T follicular helper cell (primary cell): ENCODE measurements at places on chromosomes 3 and 15.

DNA sequence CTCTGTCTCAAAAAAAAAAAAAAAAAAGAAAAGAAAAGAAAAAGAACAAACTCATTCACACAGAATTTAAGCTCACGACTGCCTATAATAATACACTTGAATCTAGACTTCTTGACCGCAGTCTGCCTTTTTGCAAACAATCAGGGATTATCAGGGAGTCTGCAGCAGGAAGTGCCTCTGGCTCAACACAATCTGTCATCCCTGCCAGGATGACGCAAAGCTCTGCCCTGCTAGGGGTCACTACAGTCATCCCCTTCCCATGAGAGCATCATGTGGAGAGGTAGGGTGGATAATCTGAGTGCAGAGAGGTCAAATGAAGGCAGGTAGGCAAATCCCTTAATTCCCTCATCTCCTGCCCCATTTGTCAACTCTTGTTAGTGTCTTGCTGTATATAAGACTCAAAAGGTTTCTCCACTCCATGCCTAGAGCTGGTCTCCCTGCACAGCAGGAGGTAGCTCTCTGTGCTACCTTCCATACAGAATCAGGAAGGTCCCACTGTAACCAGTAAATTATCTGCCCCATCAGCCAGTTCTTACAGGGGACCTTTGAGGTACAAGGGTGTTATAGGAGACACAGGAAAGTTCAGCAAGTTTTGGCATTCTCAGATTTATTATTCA, 4.2 kb downstream of the UBAP1L start:
- DNase-seq, result no peak

DNA sequence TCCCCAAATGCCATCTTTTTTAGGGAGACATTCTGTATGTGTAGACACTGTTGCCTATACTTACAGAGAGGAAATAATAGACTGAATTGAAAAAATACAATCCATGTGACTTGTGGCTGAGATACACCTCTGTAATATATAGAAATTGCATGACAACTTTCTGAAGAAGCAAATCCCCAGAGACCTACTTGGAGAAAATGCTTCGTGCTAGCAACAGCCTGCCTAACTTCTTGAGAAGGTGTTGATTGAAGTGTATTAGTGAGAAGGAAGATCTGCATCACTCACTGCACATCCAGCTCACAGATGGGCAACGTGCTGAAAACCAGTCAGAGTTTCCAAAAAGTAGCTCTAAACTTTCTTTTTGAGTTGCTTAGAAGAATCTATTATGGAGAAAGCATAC, 404.1 kb downstream of the EPHB1 start:
- DNase-seq, result no peak

GRCh38 chr15:62649793-62650420, 392.6 kb upstream of the TPM1 start:
- DNase-seq, result no peak

GRCh38 chr3:142735462-142735861, 11.6 kb downstream of the TRPC1 start:
- no peak for DNase-seq

DNA sequence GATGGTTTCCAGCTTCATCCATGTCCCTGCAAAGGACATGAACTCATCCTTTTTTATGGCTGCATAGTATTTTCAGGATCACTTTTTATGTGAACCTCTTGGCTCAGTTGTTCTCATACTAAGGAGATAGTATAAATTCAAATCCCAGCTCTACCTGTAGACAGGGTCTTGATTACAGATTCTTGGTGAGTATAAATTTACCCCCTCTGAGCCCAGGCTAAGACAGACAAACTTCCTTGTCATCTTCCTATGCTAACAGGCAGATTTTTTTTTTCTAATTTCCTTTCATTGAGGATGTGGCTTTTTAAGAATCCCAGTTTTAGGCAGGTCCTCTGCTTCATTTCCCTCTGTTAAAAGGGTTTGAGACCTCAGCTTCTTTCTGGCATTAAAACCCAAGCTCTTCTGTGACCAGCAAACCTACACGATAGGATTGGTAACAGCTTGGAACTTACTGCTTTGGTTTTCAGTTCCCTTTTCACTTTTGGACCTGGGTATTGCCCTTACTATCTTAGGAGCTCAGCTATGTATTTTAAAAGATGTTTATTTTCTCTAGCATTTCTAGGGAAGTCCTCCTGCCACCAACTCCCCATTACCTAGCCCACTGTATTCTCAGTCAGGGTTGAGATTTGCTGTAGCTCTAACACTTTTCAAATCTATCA, 72.5 kb downstream of the VPS8 start:
- DNase-seq, result no peak

DNA sequence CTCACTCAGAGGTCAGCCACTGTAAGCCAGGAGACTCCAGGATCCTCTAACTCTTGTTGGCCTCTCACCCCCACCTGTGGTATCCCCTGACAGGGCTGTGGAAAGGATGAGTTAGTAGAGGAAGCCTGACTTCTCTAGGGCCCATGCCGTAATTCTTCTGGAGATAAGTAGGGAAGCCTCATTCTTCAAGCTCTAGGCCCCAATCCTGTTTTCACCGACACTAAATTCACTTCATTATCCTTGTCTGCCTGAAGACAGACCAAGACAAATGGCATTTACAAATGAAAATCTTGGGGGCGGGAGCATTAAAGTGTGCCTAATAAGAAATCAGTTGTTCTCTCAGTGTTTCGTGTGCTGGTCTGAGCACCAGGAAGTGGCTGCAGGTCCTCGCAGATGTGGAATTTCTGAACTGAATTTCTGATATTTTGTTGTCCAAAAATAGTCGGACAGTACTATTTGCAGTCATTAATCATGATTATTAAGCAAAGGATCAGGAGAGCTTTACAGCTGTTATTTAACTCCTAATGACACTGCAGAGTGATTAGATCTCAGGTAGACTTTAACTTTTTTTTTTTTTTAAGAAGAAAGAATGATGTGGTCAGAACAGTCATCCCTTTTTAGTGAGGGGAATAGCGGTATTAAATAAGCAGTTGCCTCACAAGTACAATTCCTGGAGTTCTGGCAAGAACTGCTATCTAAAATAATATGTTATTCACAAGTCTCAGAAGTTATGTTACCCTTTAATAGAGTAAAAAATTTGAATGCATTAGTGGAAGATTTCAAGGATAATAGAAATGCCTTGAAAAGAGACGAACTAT, 58.4 kb downstream of the RBMS3 start:
- DNase-seq, result no peak

DNA sequence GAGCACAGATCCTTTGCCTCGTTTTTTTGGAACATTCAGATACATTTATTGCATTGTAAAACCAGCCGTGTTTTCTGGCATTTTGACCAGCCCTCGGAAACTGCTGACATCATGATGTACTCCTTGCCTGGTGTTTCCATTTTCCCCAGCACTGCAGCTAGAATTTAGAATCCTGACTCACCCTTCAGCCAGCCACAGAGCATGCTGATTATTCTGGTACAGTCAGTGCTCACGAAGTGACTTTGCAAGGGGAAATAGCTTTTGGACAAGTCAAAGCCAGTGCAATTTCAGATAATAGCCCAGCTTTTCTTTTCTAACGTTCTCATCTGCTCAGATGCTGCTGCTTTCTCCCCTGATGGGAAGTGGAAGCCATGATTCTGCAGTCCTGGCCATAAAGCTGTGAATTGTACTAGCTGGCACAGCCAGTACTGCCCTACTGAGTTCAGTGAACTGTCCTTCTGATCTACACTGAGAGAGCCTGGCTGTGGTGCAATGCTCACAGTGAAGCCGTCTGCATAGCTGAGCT, 12.1 kb upstream of the CNBP start:
- no peak for DNase-seq

GRCh38 chr3:23094890-23095462, 108.2 kb upstream of the UBE2E2 start:
- no peak for DNase-seq

- DNase-seq, result no peak
These were observed 14.2 kb upstream of the CAND2 start for GRCh38 chr3:12782172-12782815.

DNA sequence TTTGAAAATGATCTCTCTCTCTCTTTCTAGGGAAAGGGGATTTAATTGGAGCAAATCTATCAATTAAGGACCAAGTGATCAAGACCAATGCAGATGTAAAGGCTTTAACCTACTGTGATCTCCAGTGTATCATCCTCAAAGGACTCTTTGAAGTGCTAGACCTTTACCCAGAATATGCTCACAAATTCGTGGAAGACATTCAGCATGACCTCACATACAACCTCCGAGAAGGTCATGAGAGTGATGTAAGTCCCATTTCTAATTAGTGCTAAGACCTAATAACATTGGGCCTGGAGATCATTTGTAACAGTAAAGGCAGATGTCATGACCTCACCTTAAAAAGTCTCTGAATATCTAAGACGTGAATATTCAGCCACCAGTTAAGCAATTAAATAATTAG, 308.4 kb downstream of the KCNH8 start:
- DNase-seq, result no peak

- DNase-seq, result no peak
These were observed 1293.0 kb upstream of the EPHA6 start for GRCh38 chr3:95521396-95521795.
